ENCODE measurements at places on chromosomes 3 and 15.

DNA sequence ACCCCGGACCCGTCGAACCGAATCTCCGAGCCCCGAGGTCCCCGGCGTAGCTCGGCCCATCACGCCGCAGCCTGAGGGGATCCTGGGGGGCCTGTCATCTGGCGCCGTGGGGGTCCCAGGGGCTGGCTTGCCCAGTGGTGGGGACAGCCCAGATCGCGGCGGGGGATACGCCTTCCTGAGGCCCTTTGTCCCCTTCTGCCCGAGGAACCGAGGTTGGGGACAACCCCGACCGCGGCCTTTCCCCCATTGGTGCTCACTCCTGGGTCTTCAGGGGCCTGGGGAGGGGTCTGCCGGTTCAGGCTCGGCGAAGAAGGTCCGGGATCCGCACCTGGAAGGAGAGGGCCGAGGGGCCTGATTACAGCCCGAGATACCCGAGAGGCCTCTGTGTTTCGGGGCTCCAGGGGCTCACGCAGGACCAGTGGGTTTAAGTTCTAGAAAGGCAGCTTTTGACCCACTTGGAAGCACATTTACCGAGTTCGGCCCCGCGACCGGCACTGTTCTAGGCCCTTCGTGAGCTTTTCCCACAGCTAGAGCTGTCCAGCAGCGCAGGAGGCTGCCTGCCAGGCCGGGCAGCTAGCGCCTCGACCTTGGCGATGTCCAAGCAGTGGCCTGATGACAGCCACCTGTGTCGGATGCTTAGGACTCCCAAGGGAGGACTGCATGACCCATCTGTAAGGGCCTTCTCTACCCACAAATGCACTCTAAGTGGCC is 504 bp downstream of the ABHD2 start:
- peak; percentile 35 for DNase-seq

DNA sequence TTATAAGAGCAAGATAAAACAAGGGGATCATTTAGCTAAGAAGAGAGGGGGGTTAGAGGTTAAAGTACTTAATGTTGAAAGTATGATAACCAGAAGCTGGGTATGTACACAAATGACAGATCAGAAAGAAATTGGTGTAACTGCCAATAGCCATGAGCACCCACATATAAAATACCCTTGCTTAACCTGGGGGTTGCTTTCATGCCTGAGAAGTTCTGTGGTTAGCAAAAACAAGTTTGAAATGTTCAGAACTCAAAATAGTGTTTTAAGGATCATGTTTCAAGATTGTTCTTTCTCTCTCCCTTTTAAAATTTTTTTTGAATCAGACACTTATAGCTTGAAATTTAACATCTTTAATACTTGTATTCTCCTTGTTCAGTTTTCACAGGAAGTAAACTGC is 321.4 kb upstream of the GBE1 start:
- DNase-seq = no peak

GRCh38 chr15:52738311-52738710 is 51.8 kb downstream of the ONECUT1 start:
- DNase-seq = no peak

- peak; percentile 27 for DNase-seq
These were observed 68.0 kb downstream of the ABHD5 start for GRCh38 chr3:43758592-43759225.

- DNase-seq = no peak
These were observed 83.7 kb upstream of the IL12A start for GRCh38 chr3:159904911-159905310.

DNA sequence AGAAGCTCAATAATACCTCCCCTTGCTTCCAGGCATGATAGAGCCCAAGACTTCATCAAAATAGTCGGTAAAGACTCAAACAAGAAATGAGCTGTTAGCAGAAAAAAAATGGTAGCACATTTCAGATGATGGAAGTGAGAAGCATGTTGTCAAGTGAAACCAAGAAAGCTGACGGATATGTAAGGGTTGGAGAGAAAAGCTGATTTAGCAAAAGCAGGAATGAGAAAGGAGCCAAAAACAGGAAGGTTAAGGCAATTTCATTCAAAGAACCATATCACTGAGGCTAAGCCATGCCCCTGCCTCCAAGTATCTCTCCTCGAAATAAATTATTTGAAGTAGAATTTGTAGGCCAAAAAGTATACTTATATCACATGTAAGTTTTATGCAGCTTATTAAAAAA is 88.8 kb downstream of the ANO10 start:
- DNase-seq = no peak
